ENCODE measurements at places on chromosomes 6 and 20.

- DNase-seq = no peak
Observed at GRCh38 chr6:15945593-15946159, 183.2 kb upstream of the MYLIP start.

GRCh38 chr6:151136141-151136755, 103.5 kb upstream of the AKAP12 start:
- peak; percentile 91 for DNase-seq

DNA sequence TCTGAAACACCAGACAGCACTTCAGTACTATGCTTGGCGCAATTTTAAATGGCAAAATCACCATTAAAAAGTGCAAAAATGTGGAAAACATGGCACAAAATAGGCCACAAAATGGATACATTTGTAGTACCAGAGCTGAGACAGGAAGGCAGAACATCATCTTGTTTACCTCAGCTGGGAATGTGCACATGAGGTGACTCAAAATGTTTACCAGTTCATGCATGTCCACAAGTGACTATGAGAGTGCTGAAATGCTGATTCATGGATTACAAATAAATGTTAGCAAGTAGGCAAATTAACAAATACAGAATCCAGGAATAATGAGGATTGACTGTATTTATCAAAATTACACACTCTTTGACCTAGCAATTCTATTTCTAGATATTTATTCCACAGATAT, 201.6 kb downstream of the ISM1 start:
- DNase-seq = peak; percentile 89

DNA sequence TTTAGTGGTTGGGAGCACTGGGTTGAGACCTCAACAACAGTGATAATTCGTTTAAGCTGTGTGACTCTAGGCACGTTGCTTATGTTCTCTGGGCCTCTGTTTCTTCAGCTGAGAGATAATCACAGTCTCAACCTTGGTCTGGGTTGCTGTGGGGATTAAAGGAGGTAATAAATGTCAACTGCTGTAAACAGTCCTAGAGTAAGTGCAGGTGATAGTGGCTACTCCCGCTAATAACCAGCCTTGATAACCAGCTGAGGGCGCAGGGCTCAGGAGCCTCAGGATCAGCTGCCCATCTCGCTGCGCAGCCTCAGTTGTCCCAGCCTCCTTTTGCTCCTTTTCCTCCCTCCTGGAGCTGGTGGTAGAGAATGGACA, 58.0 kb downstream of the JARID2 start:
- no peak for DNase-seq

GRCh38 chr6:56933650-56934049, 21.3 kb upstream of the BEND6 start:
- DNase-seq = peak; percentile 11

- peak; percentile 84 for DNase-seq
Observed at GRCh38 chr20:31602779-31603441, 2.2 kb upstream of the ID1 start.

DNA sequence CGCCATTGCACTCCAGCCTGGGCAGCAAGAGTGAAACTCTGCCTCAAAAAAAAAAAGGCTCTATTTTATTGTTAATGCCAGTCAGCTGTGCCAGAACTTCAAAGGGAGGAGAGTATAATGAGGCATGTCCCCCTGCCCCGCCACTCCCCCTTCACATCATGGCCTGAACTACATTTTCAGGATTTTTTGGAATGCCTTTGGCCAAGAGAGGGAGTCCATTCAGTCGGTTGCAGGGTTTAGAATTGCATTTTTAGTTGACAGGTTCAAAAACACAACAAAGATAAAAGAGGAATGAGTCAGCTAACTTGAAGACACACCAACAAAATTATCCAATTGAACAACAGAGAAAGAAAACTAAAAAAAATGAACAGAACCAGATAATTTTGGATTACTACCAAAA, 59.1 kb downstream of the CEP43 start:
- no peak for DNase-seq

DNA sequence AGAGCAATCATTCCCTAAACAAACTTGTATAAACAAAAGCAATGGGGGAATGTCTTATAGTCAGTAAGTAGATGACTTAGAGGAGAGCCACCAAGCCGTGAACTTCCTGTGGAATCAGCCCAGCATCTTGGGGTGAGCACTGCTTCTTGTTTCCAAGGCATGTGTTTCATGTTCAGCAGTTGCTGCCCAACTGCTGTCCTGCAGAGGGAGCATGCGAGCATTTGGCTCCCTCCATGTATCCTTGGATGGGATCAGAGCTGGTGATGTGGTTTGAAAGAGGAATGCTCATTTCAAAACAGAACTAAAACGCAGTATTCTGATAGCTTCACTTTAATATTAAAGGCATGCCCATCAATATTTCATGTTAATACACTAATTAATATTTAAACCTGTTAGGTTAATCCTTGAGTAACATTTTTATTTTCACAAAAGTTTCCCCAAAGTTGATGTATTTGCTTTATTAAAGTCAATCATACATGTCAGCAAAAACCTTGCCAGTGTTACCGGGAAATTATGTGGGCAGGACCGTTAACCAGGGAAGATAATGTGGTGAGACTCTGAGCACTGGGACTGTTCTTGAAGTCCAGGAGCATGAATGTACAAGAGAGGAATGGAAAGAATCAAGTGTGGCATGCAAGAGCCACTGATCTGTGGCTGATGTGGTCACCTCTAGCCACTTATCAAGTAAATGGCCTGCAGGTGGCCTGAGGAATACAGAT, 172.1 kb upstream of the GGTLC1 start:
- DNase-seq = peak; percentile 54

DNA sequence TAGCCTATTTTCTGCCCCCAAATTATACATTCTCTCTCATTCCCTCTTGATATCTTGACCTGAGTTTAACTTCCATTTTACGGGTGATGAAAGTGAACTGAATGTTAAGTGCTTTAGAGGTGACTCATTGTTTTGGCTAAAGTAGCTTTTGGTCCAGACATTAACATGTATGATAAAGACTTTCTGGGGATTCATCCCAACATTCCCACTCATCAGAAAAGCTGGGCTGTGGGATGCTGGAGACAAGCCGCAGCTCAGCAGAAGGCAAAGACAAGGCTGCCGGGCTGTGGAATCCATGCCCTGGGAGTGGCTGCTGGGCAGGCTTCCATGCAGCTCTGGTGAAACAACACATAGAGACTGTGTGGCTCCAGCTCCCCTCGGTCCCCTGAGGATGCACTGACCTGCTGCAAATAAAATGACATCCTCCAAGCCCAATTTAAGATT, 89.9 kb upstream of the SYNDIG1 start:
- peak; percentile 11 for DNase-seq

GRCh38 chr20:64224351-64225170, 31.0 kb upstream of the PCMTD2 start:
- peak; percentile 86 for DNase-seq

DNA sequence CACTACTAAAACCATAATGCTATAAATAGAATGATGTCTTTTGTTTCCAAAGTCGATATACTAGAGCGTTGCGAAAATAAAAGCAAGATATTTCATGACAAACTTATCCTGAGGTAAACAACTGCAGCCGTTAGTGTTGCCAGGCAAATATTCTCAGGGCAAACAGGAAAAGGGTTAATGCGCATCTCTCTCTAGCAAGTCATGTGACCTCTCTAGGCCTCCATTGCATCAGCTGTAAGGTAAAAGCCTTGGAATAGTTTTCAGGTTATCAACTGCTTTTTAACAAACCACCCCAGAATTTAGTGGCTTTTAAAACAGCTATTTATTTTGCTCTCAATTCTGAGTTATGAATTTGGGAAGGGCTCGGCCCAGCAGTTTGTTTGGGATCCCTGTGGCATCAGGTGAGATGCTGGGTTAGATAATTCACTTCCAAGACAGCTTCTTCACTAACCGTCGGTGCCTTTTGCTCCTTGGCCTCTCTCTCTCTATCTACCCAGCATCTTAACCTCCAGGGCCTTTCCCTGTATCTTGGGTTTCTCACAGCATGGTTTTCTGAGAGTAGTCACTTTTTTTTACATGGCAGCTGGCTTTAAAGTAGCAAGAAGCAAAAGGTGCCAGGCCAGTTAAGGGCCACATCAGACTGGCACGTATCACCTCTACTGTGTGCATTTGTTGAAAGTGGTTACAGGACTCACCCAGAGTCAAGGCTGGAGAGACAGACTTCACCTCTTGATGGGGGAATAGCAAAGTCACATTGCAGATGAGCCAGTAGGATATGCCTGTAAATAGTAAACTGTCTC, 39.2 kb upstream of the LTV1 start:
- no peak for DNase-seq

- peak; percentile 92 for DNase-seq
Observed at GRCh38 chr6:6723921-6724538, 135.5 kb downstream of the LY86 start.

GRCh38 chr6:40627316-40627715, 40.2 kb upstream of the LRFN2 start:
- DNase-seq = no peak

GRCh38 chr20:46130534-46130933, 12.4 kb downstream of the CD40 start:
- DNase-seq = no peak

- DNase-seq = no peak
Observed at GRCh38 chr6:168681748-168682147, 240.8 kb downstream of the SMOC2 start.

GRCh38 chr6:108585921-108586536, 25.3 kb downstream of the FOXO3 start:
- no peak for DNase-seq

DNA sequence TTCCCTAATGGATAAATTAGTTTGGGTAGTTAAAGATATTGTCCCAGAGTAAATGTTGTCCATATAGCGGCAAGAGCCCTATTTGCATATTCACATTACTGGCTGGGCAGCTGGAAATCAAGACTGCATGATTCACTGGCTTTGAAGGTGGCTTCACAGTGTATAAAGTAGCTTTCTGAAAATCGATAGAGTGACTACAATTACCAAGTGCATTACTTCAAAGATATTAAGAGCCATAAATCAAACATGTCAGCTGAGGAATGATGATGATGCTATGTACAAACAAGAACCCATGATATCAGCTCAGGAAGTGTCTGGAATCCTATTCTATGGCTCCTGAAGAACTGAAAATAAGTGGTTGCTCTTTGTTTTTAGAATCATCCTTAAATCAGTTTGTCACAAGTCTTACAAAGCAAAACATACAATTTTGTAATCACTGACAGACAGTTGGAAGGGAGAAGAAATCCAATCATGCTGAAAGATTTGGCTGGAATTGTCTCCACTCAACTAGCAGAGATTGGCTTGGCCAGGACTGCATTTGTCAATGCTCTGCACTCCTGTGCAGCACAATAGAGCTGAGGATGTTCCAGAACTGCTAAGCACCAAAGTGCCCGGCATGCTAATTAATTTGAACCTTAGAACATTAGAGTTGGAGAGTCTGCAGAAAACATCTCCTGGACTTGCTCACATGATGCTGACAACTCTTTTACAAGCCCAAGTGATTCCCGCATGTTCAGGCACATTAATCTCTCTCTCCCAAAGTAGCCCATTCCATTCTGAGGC, 77.9 kb upstream of the B3GAT2 start:
- DNase-seq = no peak

GRCh38 chr6:13916230-13916944, 8.4 kb upstream of the RNF182 start:
- DNase-seq = peak; percentile 61

DNA sequence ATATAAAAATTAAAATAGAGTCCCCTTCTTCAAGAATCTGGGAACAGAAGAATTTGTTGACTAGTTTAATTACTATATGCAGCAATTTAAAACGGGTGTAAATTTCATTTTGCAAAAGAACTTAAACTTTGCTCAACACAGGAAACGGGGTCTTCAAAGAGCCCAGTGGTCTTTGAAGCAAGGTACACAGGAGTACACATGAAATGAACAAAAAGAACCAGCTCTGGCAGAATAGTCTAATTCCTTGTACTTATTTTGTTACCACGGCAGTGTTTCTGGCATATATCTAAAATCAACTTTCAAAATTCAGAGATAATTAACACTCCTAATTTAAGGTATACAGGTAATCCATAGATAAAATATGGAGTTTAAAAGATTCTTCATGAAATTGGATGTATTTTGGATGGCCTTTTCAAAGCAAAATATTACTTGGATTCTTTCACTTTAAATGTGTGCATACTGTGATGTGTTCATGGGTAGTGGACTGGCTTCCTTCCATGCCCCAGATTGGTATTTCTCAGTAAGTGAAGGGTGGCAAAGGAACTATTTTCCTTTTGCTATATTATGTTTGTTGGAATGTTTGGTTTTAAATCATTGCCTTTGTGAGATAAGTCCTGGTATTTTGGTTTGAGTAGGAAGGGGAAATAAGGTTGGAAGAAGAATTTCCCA, 96.8 kb upstream of the THEMIS start:
- DNase-seq = no peak

DNA sequence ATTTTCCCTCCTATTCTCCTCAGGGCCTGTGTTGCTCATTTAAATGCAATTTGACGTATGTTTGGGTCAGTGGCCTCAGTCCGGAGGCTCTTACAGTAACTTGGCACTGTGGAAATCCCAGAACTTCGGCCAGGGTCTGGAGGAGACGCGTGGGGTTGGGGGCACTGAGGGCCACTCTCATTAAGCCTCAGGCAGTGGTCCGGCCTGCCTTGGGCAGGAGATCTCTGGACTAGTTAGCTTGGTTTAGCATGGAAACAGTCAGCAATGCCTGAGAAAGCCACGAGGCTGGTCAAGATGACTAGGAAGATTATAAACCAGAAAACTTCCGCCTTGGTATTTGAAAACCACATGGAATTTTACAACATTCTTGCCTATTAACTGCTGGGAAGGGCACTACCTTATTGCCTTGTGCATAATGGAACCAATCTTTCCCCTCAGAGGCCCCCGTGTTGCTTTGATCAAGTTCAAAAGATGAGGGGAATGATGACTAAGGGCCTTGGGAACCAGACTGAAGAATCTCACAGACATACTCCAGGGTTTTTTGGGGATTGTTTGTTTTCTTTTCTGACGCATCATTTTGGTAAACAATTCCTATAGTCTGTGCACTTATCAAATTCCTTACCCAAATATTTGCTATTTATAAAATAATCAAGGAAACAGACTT, 206.0 kb upstream of the PREP start:
- peak; percentile 98 for DNase-seq

DNA sequence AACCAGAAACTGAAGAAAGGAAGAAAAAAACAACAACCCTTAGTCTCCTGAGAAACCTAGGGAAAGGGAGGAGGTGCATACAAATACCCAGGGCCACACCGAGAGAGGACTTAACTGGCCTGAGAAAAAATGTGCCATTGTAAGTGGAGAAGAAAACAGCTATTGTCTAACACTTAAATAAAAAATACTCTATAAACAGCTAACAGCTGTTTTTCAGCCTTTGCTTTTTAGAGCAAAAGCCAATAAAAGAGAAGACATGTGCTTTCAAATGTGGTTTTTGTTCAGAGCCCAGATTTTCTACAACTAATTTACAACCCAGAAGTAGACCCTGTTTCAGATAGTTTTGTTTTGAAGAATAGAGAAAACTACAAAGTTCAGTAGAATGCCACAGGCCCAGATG, 56.0 kb upstream of the SLC22A16 start:
- no peak for DNase-seq

- no peak for DNase-seq
Observed at GRCh38 chr6:110448846-110449540, 27.4 kb downstream of the SLC22A16 start.

Measured in renal cortical epithelial cell (primary cell).